ENCODE measurements at places on chromosomes 7 and 10.

GRCh38 chr10:79066411-79067240 lies 2.1 kb upstream of the ZMIZ1 start:
- DNase-seq, result peak; percentile 82

- DNase-seq, result no peak
Measured at GRCh38 chr10:13658264-13658663, 71.5 kb downstream of the PRPF18 start.

DNA sequence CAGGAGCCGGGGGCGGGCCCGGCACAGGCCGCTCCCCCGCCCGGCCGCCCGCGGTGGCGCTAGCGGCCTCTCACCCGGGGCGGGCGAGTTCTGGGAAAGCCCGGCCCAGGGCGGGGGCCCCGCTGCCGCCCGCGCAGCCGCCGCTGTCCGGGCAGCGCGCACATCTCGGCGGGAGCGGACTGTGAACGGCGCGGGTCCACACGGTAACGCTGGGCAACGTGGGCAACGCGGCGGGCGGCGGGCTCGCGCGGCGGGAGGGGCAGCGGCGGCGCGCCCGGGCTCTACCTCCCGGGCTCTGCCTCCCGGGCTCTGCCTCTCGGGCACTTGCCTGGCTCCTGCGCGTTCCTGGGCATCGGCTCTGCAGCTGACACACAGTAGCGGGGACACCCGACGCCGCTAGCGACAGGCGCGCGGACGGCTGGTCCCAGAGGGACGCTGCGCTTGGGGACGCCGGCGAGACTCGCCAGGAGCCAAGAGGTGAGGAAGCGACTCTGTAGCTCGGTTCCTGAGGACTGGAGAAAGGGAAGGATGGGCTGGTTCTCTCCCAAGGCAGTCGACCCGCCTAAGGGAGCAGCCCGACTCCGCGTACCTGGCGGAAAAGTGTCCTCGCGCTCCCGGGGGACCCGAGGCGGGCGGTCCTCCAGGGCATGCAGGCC lies at the start of gene PLCE1:
Gene PLCE1 (plus strand): TSS at position 150 of the 656 bp plus-strand sequence. CDS start 37,116 bp downstream, outside the sequence.
- peak; percentile 82 for DNase-seq

GRCh38 chr10:12419262-12419847 lies 70.0 kb downstream of the CAMK1D start:
- DNase-seq, result no peak

- DNase-seq, result no peak
Measured at GRCh38 chr7:137836113-137836509, 10.7 kb downstream of the DGKI start.

- no peak for DNase-seq
Measured at GRCh38 chr10:1938317-1938716, 201.0 kb upstream of the ADARB2 start.

GRCh38 chr7:138032186-138032585 lies 30.3 kb upstream of the CREB3L2 start:
- DNase-seq, result no peak

- no peak for DNase-seq
Measured at GRCh38 chr7:17600340-17600752, 301.9 kb downstream of the AHR start.

- DNase-seq, result no peak
Measured at GRCh38 chr10:24351961-24352360, 143.0 kb downstream of the KIAA1217 start.

- DNase-seq, result no peak
Measured at GRCh38 chr10:10829576-10829975, 188.1 kb upstream of the CELF2 start.

GRCh38 chr10:35872671-35873070 lies 230.6 kb upstream of the FZD8 start:
- no peak for DNase-seq

GRCh38 chr10:132436861-132437410 lies 39.9 kb downstream of the PWWP2B start:
- no peak for DNase-seq

GRCh38 chr7:2663121-2663886 lies 24.7 kb upstream of the AMZ1 start:
- peak; percentile 57 for DNase-seq

- DNase-seq, result no peak
Measured at GRCh38 chr10:44193166-44193565, 191.7 kb downstream of the CXCL12 start.

- DNase-seq, result peak; percentile 56
Measured at GRCh38 chr7:4203626-4204512, 478.2 kb upstream of the FOXK1 start.

DNA sequence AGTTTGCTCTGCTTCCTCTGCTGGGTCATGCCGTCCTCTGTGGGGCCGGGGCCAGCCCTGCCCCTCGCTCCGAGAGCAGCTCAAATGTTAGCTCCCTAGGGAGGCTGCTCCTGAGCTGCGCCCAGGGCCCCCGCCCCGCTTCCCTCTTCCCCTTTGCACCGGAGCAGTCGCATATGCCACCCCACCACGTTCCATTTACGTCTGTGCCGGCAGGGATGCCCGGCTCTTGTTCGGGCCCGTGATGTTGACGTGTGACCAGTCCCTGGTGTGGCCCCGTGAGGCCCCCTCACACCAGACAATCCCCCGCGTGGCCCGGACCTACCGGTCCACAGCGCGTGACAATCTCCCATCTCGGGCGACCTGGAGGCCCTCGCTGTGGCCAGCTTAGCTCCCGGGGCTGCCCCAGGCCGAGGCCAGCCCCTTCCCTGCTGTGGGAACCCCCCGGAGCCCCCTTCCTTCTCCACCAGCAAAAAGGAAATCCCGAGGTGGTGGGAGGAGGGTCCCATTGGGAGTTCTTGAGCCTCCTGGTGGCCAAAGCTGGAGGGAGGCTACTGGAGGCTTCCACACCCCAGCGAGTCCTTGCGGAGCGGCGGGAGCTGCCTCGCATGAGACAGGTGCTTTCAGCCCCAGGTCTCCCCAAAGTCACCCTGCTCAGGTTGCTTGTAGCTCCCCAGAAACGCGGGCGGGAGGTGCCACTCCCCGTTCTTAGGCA lies 15.2 kb downstream of the FAM20C start:
- no peak for DNase-seq

DNA sequence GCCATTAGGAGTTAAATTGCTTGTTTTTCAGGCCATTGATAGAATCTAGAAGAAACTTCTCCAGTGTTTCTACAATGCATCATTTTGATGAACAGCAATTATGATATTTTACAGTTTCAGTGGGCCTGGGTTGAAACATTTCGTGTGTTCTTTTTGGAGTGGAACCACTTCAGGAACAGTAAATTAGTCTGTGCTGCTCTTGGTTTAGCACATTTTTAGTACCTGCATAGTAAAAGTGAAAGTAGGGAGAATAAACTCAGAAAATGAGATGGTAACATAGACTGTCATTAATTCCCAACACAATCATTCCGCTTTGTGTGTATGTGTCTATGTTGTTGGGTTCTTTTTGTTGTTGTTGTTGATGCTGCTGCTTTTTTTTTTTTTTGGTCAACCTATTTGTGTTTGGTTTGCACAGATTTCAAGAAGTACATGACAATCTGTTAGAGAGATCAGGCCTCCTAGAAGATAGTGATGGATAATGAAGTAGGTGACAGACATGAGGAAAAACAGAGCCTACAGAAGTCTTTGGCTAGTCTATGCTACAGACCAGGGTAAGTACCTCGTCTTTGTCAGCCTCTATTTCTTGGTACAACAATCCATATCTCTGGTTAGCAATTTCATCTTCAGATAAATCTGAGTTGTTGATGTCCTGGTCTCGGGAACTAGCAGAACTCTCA lies 154.0 kb upstream of the TARP start:
- no peak for DNase-seq

GRCh38 chr10:63976538-63976937 lies 455.3 kb downstream of the REEP3 start:
- no peak for DNase-seq

DNA sequence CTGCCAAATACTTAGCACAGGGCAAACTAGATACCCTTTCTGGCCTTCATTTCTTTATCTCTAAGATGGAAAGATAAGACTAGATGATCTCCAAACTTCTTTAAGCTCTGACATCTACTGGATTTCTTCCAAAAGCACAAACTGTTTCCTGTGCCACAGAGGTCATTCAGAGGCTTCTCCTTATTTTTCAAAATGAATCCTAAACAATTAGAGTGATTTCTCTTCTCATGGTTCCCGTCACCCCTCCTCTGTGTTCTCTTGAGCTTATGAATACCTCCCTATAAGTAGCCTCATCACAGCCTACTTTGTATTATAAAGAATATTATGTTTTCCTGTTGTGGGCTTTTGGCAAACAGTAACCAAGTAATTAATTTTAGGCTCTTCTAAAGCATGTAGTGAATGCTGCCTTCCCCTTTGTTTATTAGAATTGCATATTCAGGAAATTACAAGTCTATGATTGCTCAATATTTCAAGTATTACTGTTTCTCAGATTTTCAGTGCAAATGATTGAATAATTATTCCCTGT lies 179.5 kb downstream of the REEP3 start:
- DNase-seq, result no peak

DNA sequence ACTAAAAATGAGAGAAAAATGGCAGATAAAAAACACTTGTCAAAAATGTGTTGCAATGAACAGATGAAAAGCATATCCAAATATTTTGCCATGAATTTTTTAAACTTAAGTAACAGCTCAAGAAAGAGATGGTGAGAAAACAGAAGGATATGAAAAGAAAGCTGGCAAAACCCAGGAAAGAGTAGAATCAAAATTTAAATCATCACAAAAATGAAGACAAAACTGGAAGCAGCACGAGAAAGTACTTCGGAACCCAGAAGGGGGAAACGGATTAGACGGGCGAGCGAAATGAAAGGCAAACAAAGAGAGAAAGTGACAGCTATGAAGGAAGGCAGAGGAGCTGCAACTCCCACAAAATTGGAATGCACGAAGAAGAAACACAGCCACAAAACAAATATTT lies 60.2 kb downstream of the KCNH2 start:
- no peak for DNase-seq

DNA sequence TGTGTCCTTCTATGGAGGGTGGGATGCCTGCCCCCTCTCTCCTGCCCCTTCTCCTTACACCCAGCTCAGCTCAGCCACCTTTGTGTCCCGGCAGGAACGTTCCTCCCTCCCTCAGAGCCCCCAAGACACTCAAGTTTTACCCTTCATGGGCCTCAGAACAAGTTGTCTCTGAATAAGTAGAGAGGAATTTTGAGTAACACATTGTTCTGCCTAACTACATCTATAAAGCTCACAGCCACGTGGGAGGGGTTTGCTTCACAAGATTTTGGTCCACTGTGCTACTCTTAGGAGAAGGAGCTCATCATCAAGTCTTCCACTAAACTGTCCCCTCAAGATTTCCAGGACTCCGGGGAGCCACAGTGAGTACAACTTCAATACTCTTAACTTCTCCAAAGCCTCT lies 51.6 kb upstream of the ZNF32 start:
- DNase-seq, result no peak

DNA sequence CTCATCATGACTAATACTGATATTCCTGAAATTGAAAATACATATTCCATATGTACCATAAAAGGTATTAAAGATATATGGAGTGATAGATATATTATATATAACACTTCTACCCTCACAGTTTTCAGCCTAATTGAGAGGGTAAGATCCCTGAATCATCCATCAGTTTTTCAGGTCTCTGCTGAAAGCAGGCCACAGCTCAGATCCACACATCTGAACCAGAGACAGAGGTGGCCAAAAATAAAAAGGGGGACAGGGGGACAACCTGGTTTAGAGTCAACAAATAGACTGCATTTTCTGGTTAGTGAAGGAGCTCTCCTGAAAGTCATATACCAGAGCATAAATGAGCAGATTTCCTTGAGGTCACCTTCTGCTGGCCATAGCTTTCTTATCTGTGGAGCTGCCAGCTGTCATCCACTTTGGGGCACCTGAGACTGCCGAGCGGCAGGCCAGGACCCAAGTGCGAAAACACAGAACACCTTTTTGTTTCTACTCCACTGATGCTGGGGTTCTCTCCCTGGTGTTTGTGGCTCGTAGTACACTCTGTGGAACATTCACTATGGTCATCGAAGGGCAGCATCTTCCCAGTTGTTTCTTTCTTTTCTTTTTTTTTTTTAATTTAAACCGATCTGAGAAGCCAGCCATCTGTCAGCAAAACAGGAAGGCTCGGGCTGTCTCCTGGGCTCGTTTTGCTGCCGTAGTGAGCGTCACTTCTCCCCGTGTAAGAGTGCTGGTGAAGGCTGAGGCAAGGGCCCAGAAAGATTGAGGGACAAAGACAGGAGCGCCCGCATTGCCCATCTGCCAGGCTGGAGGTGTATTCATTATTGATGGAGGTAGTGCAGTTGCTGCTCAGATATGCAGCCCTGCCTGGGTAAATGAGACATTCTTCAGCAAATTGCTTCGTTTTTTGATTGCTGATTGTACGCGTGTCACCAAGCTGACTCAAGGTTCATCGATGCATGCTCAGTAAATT lies 13.5 kb downstream of the IKZF1 start:
- DNase-seq, result no peak

- no peak for DNase-seq
Measured at GRCh38 chr7:2159176-2159520, 73.6 kb downstream of the MAD1L1 start.

DNA sequence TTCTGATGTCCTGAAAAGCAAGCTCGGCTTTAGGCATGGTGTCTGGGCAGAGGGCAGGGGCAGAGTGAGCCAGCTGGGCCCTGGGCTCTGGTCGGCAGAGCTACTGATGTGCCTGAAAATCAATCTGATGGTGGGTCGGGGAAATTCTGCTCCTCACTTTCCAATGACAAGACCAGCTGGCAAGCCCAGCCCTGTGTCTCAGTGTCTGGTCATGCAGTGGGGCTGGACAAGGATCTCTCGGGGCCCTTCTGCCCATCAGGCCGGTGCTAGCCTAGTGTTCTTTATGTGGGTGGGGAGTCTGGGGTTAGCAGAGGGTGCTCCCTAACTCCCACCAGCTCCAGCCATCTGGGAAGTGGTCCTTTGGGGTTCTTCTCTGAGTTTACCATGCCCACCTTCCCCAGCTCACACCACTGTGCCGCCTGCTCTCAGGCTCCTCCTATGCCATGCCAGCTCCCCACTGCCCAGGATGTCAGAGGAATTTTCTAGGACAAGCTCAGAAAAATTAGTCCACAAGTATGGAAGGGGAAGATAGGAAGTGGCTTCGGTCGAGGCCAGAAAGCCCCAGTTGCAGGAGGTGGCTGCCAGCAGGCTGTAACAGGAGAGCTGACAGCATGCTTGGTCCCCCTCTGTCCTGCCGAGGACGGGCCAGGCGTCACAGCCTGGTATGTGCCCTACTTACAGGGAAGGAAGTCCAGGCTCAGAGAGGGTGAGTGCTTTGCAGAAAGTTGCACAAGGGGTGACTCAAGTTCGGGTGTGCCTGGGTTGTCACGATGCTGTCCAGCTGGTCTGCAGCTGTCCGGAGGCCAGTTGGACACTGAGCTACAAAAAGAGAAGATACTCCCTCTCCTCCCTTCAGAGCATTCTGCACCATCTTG lies 135.2 kb downstream of the ADCY1 start:
- DNase-seq, result no peak

DNA sequence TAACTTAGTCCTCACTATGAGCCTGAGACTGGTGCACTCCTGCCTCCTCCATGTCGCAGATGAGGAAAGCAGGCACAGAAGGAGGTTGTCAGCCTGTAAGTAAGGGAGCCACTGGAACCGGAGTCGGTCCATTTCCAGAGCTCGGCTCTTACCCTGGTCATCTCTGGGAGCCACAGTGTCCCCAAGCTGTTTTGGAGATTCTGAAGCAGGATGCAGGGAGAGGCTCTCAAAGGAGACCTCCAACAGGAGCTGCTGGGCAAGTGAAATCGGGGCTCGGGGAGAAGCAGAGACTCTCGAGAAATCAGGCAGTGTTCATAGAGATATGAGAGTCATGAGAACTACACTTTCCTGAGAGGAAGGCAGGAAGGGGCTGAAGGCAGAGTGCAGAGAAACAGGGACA lies 39.0 kb downstream of the VSTM4 start:
- no peak for DNase-seq
